ENCODE measurements at places on chromosomes 11 and 22.

DNA sequence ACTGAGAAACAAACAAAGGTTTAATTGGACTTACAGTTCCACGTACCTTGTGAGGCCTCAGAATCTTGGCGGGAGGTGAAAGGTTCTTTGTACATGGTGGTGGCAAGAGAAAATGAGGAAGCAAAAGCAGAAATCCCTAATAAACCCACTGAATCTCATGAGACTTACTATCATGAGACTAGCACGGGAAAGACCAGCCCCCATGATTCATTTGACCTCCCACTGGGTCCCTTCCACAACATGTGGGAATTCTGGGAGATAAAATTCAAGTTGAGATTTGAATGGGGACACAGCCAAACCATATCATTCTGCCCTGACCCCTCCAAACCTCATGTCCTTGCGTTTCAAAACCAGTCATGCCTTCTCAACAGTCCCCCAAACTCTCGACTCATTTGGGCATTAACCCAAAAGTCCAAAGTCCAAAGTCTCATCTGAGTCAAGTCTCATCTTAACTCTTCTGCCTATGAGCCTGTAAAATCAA lies 617.4 kb downstream of the CNTN5 start:
- no peak for DNase-seq

- no peak for DNase-seq
These were observed 293.3 kb upstream of the MPPED2 start for GRCh38 chr11:30879322-30880005.

GRCh38 chr11:14189874-14190273 lies 169.1 kb downstream of the RRAS2 start:
- DNase-seq, result no peak

GRCh38 chr11:101019870-101020269 lies 109.7 kb downstream of the PGR start:
- no peak for DNase-seq

GRCh38 chr11:2385156-2386151 lies 8.3 kb downstream of the CD81 start:
- DNase-seq, result no peak

- DNase-seq, result no peak
These were observed 37.1 kb upstream of the PPP6R3 start for GRCh38 chr11:68423481-68423880.

GRCh38 chr22:45334528-45334927 lies 24.8 kb downstream of the FAM118A start:
- DNase-seq, result no peak

- no peak for DNase-seq
These were observed 36.1 kb downstream of the ARHGEF12 start for GRCh38 chr11:120372296-120372695.

- no peak for DNase-seq
These were observed 3.8 kb upstream of the KLHL35 start for GRCh38 chr11:75436806-75437205.

DNA sequence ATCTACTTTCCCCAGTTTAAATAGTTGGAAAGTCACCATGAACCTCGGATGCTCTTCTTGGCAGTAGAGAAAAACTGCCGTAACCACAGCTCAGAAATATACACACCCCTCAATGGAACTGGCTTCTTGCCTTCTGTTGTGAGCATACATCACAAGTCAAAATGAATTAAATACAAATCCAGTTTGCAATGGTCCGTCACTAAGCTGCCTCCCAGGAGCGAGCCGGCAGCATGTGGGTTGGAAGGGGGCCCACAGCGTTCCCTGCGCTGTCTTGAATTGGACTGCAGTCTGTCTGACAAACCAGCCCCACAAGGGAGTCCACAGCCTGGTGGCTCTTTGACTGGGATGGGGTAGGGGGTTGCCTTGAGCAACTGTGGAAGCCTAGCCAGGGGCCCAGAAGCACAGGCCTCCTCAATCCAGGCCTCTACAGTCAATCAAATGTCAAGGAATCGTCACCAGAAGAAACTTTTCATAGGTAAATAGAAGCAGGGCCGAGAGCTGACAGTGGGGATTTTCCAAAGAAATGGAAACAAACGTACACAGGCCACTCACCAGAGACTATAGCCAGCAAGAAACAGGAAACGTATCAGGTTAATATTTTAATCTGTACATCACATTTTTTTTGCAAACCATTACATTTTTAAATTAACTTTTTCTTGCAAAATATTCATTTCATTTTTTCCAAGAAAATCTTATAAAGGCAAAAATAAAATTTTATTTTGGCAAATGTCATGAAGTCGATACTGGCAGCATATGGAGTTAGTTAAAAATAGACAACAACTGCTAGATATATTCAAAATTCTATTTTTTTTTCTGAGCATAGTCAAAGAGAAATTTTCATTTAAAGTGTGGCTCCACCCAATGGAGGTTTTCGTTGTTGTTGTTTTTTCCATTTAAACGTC lies 38.5 kb downstream of the C11orf58 start:
- DNase-seq, result no peak

DNA sequence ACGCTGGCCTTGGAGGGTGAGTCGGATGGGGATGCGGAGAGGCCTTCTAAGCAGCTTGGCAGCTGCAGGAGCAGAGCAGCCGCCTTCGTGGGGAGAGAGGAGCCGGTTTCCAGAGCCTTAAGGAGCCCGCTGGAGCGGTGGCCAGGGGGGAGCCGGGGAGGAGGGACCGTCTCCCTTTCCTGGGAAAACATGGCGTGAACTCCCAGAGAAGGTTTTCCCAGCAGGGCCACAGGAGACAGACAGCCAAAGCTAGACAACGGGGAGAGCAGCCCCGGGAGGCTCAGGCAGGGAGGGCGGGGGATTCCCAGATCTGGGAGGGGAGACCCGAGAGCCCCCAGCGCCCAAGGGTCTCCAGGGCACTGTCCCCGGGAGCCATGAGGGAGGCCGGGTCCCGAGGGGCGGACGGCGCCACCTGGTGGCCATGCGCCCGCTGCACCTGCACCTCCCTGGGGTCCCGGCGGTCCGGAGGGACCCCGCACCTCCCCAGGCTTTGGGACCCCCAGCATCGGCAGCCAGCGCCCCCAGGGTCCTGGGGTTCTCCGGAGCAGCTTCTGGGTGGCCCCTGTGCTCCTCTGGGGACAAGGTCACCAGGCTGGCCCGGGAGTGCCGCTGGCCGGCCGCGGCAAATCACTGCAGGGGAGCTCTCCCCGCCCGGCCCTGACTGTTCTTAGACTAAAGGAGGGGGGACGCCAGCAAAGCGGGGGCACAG lies 2.4 kb upstream of the SYT8 start:
- DNase-seq, result peak; percentile 55
